Hematopoietic multipotent progenitor cell treated with erythropoietin and hydrocortisone succinate and interleukin-3 and kit ligand, for 6 days (in vitro differentiated cells): ENCODE measurements at places on chromosomes 7 and 10.

- DNase-seq = no peak
Measured at GRCh38 chr10:78045237-78045636, 11.6 kb downstream of the RPS24 start.

- DNase-seq = no peak
Measured at GRCh38 chr10:66167816-66168215, 758.0 kb upstream of the LRRTM3 start.

- no peak for DNase-seq
Measured at GRCh38 chr7:50475340-50475739, 25.2 kb upstream of the FIGNL1 start.

DNA sequence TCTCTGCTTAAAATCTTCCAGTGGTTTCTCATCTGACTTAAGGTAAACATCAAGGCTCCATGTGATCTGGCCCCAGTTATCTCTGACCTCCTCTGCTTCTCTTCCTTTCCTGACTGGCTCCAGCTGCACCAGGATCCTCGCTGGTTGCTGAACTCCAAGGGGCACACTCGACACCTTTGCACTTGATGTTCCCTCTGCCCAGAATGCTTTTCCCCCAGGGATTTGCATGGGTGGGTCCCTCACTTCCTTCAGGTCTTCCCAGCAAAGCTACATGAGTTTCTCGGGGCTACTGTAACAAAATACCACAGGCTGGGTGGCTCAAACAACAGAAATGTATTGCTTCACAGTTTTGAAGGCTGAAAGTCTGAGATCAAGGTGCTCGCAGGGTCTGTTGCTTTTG lies 166.0 kb upstream of the CDCA7L start:
- DNase-seq = no peak

GRCh38 chr10:102965311-102965851 lies 47.3 kb downstream of the CNNM2 start:
- DNase-seq = no peak

- DNase-seq = no peak
Measured at GRCh38 chr10:86712317-86712707, 44.0 kb downstream of the LDB3 start.

GRCh38 chr10:77071001-77071511 lies 566.6 kb downstream of the KCNMA1 start:
- no peak for DNase-seq

DNA sequence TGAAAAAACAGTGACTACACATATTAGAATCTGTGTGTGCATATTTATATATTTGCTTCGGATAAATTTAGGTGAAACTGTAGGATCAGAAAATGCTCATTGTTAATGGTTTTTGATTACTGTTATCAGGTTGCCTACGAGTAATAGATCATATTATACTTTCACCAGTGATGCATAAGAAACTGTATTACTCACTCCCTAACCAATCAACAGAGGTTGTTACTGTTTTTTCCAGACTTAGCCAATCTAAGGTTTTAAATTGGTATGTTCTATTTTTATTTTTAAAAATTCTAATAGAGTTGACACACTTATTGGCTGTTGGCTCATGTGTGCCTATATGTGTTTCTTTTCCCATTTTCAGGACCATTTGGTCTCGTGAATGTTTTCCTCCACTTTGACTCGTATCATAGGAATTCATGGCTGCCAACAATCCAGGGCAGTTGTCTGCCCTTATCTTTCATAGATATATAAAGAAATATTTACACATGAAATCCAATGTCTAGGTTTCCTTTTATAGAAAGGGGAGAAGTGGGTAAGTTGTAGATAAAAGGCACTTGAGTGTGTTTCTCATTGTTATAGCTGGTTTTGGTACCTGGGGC lies 59.2 kb downstream of the ANLN start:
- DNase-seq = no peak

DNA sequence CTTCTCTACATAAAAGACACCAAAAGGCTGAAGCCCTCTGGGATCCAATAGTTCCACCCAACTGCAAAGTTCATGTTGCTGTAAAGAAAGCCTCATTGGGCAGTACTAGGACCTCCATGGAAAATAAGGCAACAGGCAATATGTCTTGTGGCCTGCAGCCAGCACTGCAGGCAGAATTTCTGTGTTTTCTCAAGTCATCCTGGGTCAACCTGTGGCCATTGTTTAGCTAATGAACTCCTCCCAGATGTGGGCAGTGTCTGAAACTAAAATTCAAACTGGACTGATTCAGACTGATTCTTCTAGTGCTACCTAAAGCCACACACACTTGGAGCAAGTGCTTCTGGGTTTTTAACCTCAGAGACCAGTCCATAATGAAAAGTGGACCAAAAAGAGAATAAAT lies 141.5 kb downstream of the PPP1R17 start:
- no peak for DNase-seq

- DNase-seq = no peak
Measured at GRCh38 chr10:62071846-62072281, 170.4 kb downstream of the ARID5B start.

- DNase-seq = no peak
Measured at GRCh38 chr10:102384606-102385429, 10.7 kb upstream of the NFKB2 start.

- DNase-seq = no peak
Measured at GRCh38 chr7:152382244-152382643, 53.6 kb downstream of the KMT2C start.

GRCh38 chr7:44216521-44217222 lies 15.9 kb downstream of the YKT6 start:
- DNase-seq = no peak

GRCh38 chr10:133390597-133391248 lies 3.2 kb upstream of the MTG1 start:
- no peak for DNase-seq

- peak; percentile 83 for DNase-seq
Measured at GRCh38 chr10:95467162-95467599, 94.0 kb downstream of the SORBS1 start.

GRCh38 chr10:101959346-101959916 lies 96.5 kb downstream of the ARMH3 start:
- no peak for DNase-seq
